Cerebellum (tissue), 4 donors: ENCODE measurements at places on chromosomes 5 and 9. TPM values are rescaled to one million over a fixed set of nuclear protein-coding genes. Genes with fewer than 3 reads are reported as not detected.

PCDHGA4 gene
- total RNA-seq = 17.5 TPM

KLF4 gene
- total RNA-seq = 5.4 TPM

LCN1 gene
- total RNA-seq = not detected

TCOF1 gene
- 14.5 TPM for total RNA-seq

FAM219A gene
- total RNA-seq = 19.0 TPM

SLC34A1 gene
- not detected for total RNA-seq

SLC4A9 gene
- total RNA-seq = 0.45 TPM

SLC34A3 gene
- not detected for total RNA-seq

PCDHGA11 gene
- 29.1 TPM for total RNA-seq
